ENCODE measurements at places on chromosomes 16 and 17.

GRCh38 chr17:62975206-62975605 is 9.2 kb downstream of the TANC2 start:
- DNase-seq: peak; percentile 25

- peak; percentile 63 for DNase-seq
Observed at GRCh38 chr17:31148205-31148604, 53.4 kb downstream of the NF1 start.

DNA sequence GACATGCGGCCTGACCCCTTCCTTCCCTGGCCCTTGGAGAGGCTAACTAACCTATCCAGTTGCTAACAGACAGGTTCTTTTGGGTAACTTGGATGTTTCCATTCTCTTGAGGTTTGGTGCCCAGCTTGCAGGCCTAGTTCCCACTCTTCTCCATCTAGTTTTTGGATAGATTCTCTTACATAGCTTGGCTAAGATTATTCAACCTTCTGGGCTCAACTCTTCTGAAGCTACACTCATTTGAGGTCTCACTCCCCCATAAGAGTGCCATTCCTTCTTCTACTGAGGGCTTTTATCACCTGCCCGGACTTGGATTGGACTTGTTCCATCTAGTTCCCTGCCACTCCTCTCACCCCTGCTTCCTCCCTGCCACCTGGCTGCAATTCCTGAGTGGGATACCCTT is 44.1 kb upstream of the MARCHF10 start:
- DNase-seq: no peak

- DNase-seq: peak; percentile 29
Observed at GRCh38 chr17:31807846-31808245, 51.2 kb downstream of the COPRS start.

DNA sequence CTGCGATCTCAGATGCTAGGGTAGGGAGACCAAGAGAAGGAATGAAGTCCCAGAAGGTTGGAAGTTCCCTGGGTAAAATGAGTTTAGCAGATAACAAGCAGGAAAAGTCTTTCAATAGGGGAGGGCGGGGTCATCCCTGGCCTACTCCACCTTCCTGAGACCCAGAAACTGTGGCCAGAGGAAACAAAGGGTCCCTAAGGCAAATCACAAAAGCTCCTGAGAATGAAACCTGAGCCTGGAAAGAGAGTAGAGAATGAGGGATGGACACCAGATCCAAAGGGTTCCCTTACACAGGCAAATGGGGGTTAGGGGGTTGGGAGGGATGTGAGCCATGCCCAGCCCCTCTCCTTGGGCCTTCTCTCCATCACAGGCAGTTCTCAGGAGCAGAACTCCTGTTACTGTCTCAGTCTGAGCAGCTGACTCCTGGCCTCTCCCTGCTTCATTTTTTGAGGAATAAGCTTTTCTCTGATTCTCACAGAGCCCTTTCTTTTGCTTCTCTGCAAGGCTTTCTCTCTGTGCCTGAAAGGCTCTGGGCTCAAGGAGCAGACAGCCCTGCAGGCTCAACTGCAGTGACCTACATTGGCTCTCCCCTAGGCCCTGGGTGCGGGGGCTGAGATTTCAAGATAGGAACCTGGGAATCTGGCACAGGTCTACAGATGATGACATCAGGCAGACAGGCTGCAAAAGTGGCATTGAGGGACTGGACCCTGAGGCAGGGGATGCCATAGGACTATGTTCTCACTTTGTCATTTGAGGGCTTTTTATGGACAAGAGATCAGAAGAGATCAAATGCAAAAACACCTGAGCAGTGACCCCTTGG is 9.8 kb upstream of the NR1D1 start:
- DNase-seq: no peak

DNA sequence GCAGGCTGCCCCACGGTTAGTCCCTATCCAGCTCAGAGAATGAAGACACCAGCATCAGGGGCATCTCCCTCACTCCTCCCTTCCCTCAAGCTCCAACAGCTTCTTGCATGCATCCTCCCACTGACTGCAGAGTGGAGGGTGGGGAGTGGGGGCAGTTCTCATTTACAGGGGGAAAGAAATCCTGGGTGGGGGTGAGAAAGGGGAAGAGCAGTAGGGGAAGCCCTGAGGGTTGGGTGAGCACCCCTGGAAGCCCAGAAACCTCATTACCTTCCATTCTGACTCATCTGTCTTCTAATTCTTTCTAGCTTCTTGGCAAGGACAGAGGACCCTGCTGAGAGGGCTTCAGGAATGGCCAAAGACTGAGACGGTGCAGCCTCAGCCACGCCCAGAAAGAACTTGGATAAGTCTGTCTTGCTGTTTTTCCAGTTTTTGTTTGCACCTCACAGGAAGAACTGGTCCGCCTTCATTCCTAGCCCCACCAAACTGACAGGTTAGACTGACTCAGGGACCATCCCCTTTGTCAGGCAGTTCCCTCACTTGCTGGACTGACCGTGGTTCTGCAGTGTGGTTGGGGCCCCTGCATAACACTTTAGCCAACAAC is 52.5 kb upstream of the WSB1 start:
- peak; percentile 43 for DNase-seq

- DNase-seq: no peak
Observed at GRCh38 chr17:12982224-12982623, 35.6 kb downstream of the ELAC2 start.

GRCh38 chr17:62616993-62617893 is 10.2 kb upstream of the MRC2 start:
- DNase-seq: no peak

DNA sequence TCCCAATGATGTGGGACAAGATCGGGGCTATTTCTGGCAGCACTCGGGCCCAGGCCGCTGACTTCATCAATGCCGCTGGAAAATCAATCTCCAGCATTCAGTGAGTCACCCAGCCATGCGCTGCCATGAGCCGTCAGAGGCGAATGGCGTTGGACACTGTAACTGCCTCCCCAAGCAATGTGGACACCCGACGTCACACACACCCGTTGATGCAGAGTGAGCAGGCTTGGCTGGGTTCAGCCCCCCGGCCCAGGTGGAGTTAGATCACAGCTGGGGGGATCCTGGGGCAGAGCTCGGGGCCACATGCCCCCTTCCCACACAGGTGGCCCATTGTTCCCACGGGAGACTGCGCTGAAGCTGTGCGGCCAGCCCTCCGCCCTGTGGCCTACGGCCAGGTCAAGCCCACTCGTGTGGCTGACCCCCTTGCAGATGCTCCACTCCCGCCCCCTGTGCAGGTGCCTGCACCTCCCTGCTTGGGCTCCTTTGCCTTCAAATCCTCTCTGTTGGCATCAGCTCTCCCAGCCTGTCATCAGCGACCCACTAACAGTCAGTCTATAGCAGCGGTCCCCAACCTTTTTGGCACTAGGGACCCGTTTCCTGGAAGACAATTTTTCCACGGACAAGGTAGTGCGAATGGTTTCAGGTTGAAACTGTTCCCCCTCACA is 89.9 kb downstream of the TBC1D16 start:
- DNase-seq: no peak

DNA sequence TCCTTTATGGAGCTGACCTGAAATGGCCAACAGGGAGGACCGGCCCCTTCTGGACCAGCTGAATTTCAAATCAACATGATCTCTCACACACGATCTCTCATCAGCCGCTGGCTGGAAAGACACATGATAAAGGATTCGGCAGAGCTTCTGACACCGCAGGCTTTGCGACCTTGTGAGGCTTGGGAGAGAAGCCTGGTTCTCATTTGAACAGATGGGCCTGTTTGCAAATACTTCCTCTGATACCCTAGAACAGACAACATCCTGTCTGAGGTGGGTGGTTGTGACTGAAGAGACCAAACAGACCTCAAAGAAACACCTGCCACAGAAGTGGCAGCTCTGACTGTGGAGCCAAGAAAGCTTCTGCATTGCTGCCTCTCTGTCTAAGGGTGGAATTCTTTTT is 77.9 kb upstream of the SDK2 start:
- no peak for DNase-seq

DNA sequence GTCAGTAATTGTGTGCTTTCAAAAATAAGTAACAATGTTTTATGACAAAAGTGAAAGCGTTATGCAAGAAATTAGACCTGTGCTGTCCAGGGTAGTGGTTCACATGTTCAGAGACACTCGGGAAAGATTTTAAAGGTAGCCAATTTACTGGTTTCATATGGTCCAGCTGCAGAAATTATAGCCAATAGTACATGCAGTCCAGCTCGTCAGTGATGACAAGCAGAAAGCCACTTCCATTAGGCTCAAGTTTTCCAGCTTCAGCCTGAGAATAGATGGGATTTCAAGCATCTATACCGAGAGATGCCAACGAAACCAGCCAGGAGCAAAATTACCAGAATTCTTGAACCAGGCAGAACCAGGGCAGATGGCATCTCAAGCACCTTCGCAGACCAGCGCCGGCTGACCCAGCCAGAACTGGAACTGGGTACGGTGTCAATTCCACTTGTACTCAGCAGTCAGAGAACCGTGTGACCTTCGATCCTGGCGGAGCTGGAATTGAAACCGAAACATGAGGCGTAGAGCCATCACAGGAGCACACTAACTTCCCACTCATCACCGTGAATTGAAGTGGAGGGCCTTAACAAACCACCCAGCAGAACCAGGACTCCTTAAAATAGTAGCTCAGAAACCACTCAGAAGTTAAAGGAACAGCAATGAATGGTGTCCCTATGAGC is 207.9 kb upstream of the HSBP1 start:
- no peak for DNase-seq

- no peak for DNase-seq
Observed at GRCh38 chr16:4515611-4516233, 22.9 kb downstream of the CDIP1 start.

GRCh38 chr17:41583137-41584127 is 3.3 kb downstream of the KRT14 start:
- DNase-seq: no peak

DNA sequence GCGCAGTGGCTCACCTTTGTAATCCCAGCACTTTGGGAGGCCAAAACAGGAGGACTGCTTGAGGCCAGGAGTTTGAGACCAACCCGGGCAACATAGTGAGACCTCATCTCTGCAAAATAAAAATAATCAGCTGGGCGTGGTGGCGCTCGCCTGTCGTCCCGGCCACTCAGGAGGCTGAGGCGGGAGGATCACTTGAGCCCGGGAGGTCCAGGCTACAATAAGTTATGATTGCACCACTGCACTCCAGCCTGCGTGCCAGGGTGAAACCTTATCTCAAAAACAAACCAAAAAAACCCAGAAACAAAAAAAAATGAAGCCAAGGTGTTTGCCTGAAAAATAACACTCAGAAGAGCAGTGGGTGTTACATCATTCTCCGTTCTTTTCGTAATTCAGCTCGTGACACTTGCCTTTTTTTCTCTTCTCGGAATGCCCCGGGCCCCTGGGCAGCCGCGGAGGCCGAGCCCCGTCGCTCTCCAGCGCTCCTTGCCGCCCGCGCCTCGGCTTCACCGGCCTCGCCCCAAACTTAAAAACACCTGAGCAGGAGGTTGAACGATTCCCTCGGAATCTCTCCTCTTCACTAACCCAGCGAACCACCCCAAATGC is 17.0 kb downstream of the PRCD start:
- DNase-seq: peak; percentile 36

GRCh38 chr16:70529051-70529777 is 5.6 kb downstream of the SF3B3 start:
- peak; percentile 78 for DNase-seq

DNA sequence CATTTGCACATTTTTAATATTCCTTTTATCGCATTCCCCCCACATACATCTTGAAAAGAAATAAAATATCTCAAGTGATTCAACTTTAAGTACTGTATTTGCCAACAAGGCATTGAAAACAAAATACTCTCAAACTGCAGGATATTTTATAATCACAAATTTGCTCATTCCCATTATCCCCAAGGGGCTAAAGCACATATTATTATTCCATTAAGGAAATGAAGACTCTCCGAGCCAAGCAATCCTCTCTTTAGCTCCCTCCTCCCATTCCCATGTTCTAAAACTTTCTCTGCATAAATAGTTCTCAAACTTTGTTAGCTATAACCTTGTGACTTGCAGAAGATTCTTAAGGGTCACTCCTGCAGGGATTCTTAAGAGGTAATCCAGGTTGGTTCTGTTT is 436.8 kb downstream of the KCNJ2 start:
- no peak for DNase-seq

DNA sequence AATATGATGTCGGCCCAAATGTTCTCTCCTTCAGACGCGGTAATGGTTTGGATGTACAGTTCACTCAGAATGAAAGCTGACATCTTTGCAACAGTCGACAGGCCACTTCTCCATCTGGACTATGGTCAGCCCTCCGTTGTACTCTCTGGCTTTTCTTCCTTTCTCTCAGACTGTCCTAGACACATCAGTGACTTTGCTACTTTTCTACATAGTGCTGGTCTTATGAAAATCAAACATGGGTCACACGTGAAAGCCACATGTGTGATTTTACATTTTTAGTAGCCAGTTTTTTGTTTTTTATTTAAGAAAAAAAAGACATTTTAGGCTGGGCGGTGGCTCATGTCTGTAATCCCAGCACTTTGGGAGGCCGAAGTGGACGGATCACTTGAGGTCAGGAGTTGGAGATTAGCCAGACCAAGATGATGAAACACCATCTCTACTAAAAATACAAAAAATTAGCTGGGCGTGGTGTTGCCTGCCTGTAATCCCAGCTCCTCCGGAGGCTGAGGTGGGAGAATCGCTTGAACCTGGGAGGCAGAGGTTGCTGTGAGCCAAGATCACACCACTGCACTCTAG is 644.1 kb downstream of the KCNJ2 start:
- DNase-seq: peak; percentile 4

- no peak for DNase-seq
Observed at GRCh38 chr16:8376430-8376829, 213.9 kb downstream of the TMEM114 start.

DNA sequence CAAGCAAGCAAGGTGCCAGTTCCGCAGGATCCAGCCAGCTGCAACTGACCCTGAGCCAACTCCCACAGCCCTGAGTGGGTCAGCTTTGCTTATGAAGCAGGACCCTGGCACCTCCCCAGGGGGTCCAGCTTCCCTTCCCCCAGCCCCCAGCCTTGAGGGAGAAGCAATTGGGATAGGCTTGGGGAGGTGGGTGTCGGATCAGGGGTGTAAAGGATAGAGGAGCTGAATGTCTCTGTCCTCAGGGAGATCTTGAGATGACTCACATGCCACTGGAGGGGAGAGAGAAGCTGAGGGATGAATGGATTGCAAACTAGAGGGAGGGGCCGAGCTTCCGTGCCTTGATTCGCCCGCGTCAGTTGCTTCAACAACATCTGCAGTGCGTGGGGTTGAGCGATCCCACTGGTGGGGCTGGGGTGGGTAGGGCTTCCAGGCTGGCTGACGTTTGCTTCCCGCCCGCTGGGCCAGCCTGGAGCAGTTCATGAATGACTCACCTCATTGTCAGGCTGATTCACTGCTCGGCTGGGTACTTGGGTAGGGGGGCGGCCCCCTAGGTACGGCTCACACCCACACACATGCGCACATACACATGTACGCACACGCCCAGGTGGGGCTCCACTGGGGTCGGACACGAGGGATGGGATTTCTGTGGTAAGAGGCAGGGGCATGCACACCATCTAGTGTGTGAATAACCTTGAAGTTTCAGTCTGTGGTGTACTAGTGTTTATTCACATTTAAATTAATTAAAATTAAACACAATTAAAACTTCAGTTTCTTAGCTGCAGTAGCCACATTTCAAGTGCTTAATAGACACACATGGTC is 3.6 kb upstream of the HROB start:
- peak; percentile 99 for DNase-seq
